ENCODE measurements at places on chromosomes 5 and 9.

GRCh38 chr5:165029099-165029870 is 1523.9 kb downstream of the MAT2B start:
- DNase-seq: no peak

DNA sequence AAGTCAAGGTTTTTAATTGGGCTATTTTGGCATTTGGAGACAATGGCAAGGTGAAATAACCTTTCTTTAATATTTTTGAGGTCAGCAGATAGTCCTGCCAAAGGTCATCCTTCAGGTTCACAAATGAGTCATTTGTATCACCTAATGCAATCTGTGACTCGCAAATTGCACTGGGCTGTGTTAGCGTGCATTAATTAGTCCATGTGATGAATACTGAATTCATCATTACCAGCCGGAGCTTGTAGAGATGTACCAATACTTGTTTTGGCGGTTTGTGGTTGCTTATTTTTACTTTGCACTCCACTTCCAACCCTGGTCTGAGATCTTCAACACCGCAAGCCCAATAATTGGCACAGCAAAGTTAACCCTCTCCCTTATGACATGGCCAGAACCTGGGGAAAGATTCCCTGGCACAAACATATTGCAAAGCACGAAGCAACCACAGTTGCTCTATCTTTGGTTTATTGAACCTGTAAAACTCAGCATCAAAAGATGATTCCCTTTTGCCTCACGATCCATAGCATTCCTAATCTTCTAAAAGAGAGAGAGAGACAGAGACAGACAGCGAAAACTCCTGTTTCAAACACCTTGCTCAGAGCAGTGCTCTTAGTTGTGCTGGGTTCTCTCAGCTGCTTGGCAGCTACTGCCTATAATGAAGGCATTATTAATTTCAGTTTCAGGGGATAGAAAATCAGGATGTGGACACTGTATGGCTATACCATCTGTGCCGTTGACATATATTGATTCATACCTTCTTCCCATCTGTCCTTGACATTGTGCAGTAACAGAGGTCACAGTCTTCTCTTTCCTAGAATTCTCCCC is 178.1 kb downstream of the EBF1 start:
- no peak for DNase-seq

DNA sequence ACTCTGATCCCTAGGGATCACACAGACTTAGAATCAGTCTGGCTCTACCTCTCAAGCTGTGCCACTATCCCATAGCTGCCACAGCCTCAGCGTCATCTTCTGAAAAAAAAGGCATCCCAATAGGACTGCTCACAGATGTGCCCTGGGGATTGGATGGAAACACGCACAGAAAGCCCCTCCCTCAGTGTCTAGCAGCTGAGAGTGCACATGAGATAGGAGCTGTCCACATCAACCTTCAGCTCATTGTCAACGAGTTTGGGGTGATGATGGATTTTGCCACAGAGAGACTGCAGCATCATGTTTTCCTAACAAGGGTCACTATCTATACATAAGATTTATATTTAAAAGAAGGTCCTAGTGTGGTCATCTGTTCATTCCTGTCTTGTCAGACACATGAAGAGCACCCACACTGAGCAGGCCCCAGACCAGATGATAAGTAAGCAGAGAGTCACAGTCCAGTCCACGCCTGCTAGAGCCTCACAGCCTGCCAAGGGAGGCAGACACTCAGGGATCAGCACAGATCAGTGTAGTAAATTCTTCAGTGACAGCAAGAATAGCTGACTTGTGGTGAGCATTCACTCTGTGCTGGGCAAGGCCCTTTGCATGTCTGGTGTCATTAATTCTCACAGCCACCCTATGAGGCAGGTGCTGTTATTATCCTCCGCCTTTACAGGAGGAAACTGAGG is 25.8 kb downstream of the AFAP1L1 start:
- no peak for DNase-seq

DNA sequence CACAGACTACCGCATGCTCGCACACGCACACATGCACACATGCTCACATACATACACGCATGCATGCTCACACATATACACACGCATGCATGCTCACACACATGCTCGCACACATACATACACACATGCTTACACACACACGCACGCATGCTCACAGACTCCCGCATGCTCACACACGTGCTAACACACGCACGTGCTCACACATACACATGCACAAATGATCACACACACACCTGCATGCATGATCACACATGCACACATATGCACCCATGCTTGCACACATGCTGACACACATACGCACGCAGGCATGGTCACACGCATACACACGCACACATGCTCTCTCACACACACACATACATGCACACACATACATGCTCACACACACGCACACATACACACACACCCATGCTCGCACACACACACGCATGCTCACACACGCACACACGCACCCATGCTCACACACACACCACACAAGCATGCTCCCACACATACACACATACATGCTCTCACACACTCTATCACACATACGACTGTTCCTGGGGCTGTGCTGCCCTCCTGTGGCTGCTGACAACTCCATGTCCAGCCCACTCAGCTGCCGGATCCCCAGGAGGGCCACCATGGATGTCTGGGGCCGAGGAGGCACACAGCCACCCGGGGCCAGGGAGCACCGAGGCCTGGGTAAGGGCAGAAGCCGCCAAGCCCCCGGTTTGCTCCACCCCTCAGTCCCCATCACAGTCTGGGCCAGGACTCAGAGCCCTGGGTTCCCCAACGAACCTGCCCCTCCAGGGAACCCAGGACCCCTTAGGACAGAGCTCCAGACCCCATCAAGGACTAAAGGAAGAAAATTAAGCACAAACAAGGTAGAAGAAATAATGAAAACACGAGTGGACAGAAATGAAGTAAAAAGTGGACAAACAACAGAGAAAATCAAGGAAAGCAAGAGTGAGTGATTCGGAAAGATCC is 31.4 kb upstream of the EGFL7 start:
- peak; percentile 71 for DNase-seq

DNA sequence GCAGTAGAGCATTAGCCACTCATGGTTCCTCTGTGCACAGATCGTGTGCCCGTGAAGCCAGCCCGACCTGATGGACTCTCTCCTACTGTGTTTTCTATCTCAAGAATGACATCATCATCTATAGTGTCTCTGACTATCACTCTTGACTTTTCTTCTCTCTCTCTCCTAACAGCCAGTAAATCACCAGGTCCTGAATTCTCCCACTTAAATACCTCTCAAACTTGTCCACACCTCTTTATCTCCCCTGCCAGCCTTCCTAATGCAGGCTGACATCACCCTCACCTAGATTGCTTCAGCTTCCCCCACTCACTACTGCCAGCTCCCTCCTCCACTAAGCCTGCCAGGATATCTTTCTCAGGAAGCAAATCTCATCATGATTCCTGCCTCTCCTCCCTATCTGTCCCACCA is 90.6 kb upstream of the MIER3 start:
- no peak for DNase-seq

DNA sequence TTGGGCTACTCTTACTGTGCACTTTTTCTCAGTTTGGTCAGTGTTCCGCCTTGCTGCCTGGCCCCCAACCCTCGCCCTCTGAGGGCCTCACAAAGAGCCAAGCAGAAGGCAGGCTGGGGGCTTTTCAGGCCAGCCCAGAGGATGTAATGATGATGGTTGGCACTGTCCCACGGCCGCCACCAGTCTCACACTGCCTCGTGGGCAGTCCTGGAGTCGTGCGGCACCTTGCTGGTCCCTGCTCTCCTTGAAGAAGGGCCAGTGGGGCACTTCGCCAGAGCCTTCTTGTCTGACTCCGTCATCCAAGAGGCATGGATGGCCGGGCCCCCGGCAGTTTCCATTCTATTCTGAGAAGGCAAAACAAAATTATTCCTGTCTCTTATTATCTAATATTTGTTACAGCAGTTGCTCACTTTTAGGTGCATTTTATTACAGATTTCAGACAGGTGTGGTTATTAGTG is 21.0 kb downstream of the TENT4A start:
- DNase-seq: no peak

DNA sequence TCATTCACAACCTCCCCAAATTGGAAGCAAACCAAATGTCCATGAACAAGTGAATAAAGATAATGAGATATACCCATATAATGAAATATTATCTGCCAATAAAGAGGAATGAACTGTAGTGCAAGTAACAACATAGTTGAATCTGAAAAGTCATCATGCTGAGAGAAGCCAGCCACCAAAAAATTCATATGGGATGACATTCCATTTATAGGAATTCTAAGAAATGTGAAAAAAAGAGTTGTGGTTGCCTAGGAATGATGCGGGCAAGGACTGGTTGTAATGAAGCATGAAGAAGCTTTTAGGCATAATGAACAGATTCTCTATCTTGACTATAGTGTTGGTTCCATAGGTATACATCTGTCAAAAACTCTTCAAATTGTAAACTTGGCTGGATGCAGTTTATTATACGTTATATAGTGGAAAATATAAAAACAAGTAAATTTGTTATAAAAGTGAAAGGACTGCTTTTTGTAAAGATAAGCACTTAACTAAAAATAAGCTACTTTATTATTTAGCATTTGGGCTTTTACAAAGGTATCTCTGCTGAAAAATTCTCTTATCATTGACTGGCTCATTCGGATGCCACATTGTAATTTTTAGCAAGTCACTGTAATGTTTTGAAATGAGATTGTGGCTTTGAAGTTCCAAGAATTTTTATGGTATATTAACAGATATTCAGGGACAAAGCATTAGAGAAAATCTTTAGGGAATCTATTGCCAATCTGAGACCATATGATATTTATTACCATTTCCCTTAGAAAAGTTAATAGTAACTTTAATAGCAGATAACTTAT is 21.2 kb upstream of the TTC23L start:
- DNase-seq: no peak

DNA sequence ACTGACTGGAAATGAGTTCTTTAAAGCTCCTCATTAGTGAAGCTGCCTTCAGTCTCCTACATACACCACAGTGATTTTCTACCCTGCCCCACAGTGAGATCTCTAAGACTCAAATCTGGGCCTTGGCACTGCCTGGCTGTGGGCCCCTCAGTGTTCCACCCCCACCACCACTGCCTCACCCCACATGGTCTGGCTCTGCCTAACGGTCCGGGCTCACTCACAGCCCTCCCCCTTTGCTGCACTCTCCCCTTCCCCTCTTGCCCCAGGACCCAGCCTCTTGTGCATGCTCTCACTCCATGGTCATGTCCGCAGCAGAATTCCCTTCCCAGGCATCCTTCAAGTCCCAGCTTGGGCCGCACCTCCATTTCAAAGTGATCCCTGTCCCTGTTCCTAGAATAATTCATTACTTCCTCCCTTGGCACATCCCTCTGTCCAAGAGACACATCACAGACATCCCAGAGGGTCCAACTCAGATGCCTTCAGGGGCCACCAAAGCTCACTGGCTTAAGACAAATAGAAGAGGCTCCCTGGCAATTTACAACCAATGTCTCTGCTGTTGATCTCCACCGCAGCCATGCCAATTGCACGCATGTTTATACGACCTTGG is 56.7 kb downstream of the HRH2 start:
- DNase-seq: no peak

- DNase-seq: no peak
Measured at GRCh38 chr5:14930486-14930885, 58.9 kb upstream of the ANKH start.

DNA sequence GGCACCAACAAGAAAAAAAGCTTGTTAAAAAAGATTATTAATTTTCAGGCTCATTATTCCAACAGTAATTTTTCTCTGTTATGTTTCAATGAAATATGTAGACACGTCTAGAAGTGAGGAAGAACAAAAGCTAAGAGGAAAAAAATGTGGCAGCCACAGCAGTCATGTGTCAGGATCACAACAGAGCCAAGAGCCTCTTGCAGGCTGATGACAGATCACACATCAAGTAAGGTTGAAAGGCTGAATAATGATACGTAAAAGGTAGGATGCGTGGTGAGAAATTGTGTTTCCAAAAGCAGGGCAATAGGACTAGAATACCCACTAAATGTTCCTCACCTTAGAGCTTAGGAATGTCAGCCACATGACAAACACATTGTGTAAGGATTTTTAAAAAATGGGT is 124.8 kb downstream of the HTR1A start:
- DNase-seq: no peak

DNA sequence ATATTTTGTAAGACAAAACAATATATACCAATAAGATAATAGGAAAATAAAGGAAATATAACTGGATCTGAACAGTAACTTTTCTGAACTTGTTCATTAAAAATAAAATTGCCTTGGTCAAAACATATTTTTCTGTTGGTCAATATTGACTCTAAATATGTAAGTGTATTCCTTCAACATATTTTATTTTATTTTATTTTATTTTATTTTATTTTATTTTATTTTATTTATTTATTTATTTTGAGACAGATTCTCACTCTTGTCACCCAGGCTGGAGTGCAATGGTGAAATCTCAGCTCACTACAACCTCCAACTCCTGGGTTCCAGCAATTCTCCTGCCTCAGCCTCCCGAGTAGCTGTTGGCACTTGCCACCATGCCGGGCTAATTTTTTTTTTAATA is 571.0 kb downstream of the NR2F1-AS1 start:
- no peak for DNase-seq

GRCh38 chr5:167770461-167770860 is 521.0 kb upstream of the WWC1 start:
- no peak for DNase-seq

- no peak for DNase-seq
Measured at GRCh38 chr5:117504305-117504704, 929.7 kb upstream of the SEMA6A start.

- DNase-seq: no peak
Measured at GRCh38 chr5:6581559-6582426, 51.1 kb downstream of the NSUN2 start.

DNA sequence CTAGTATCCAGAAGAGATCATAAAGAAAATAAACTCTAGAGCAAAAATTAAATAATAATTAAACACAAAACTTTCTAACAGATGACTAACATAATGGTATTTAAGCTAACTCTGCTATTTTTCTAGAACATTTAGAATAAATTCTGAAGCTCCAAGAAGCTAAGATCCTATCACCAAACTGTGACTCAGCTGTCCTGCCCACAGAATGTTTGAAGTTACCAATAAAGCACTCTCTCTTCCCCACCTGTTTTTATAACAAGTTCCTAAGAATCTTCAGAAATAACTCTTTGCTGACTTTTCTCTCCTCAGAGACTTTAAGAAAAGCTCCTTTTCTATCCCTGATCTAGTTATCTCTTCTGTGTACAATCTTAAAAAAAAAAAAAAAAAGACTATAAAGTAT is 6.0 kb upstream of the EFNA5 start:
- DNase-seq: no peak

- no peak for DNase-seq
Measured at GRCh38 chr5:135494196-135494595, 41.6 kb downstream of the NEUROG1 start.

- no peak for DNase-seq
Measured at GRCh38 chr9:86082870-86083269, 16.5 kb downstream of the GOLM1 start.

DNA sequence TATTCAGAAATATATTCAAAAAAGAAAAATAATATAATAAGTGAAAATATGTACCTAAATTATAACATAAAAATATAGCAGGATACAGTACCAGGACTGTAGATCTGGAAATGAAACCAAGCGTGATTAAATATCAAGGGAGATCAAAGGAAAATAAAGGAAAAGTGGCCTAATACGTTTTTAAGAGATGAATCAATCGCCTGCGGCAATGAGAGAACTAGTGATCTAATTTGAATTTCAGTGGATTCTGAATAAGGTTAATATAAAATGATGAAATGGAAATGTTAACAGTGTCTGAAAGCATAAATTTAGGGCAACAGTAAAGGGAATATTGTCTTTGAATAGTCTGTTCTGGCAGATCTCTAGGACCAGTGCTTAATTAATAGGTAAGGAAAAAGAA is 1761.9 kb upstream of the ACO1 start:
- DNase-seq: no peak
